ENCODE measurements at places on chromosomes 12 and 14.

DNA sequence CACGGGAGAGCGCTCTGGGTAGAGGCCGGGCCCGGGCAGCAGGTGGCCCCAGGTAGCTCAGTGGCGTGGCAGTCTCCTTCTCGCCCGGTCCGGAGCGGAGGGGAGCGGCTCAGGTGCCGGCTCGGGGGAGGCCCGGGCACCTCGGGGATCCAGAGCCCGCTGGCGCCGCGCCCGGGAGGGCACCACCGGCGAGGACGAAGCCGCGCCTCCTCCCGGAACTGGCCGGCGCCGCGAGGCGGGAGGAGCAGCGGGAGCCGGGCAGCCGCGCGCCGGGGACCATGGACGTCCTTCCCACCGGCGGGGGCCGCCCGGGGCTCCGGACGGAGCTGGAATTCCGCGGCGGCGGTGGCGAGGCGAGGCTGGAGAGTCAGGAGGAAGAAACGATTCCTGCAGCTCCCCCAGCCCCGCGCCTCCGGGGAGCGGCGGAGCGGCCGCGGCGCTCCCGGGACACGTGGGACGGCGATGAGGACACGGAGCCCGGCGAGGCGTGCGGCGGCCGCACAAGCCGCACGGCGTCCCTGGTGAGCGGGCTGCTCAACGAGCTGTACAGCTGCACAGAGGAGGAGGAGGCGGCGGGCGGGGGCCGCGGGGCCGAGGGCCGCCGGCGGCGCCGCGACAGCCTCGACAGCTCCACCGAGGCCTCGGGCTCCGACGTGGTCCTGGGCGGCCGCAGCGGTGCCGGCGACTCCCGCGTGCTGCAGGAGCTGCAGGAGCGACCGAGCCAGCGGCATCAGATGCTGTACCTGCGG lies 21.5 kb upstream of the GNS start:
- peak; percentile 80 for DNase-seq

DNA sequence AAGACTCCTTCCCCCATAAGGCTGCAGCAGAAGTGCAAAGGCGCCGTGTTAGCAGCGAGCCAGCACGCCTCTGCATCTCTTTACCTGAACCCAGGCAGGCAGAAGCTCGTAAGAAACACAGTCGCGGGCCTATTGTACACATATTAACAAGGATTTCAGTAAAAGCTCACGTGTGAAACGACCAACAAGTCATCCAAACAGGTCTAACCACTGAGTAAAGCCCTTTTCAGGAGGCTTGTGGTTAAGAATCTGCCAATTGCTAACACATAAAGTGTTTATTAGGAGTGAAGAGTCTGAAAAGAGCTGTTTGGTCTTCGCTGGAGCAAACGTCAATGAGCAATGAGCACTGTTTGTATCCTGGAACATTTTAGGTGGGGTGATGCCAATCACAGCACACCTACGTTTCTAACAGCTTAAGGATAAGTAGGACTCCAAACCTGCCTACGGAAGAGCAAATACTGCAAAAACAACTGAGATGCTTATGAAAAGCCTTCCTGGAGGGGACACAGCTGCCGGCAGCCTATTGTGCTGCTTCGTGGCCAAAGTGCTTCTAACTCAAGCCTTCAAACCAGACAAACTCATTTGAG lies 43.1 kb downstream of the PRKAB1 start:
- no peak for DNase-seq

DNA sequence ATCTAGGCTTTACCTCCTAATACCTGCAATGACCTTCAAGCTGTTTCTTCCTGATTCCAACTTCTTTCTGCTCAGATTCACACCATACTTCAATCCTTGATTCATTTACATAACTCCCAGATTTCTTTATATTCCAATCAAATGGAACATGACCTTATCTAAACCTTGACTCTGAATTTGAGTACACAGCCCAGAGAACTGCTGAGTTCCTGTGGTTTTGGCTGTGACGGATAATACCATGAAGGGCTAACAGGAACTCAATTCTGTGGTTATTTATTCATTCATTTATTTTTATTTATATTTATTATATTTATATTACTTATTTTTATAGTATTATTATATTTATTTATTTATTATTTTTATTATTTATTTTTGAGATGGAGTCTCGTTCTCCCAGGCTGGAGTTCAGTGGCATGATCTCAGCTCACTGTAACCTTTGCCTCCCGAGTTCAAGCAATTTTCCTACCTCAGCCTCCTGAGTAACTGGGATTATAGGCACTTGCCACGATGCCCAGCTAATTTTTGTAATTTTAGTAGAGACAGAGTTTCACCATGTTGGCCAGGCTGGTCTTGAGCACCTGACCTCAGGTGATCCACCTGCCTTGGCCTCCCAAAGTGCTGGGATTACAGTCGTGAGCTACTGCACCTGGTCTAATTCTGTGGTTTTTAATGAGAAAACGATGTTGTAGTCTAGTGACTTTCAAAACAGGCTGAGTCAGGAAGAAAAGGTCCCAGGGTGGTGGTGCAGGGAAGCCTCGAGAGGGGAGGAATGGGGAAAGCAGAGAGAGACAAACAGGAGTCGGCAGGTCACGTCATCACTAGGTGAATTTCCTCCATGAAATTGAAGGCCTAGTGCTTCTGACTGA lies 11.7 kb downstream of the APOLD1 start:
- no peak for DNase-seq

- DNase-seq: peak; percentile 60
These were observed 60.8 kb upstream of the REP15 start for GRCh38 chr12:27635349-27635972.

Data from eye (tissue), 1 donor.